ENCODE measurements at places on chromosomes 4 and X.

GRCh38 chr4:71113294-71113693, 119.8 kb downstream of the DCK start:
- DNase-seq = no peak

DNA sequence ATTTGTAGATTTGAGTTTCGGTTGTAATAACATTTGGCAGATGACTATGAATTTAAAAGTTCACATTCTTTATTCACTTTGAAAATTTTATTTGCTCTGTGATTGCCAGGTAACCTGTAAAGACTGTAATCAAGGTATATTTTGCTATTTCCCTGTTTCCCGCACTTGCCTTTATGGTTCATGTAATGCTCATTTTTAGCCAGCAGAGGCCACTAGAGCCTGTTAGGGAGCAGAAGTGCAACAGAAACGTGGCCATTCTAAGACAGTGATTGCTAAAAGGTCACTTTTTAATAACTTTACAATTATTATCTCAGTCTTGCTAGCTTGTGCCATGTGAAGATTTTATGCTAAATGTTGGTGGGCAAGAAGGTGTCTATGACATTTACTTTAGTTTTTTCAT, 12.4 kb downstream of the YIPF6 start:
- DNase-seq = peak; percentile 10

DNA sequence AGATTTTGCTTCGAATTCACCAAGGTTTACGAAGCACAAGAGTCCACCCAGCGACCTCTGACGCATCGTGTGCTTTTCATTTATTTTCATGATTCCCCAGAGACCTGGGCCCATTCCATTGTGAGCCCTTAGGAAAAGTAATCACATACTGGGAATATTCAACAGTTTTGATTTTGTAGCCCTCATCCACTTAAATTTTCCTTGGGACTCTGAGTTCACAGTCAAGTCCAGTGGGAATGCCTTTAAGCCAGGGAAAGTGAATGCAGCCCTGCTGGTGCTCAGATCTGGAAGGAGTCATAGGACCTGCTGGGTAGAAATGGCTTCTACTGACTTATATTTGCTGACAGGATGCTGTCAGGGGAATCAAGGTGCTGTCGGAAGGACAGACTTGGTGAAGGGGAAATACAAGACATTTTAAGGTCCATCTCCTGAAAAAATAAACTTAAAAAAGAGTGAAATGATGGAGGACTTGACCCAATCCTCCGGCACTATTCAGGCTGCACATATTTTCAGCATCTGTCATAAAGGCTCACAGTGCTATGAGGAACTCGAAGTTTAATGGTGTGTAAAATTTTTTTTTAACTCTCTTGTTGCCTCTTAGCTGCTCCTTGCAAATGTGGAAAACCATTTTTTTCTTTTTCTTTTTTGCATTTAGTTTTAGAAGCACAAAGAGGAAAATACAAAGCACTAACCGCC, 204.9 kb downstream of the MID1 start:
- DNase-seq = peak; percentile 29

DNA sequence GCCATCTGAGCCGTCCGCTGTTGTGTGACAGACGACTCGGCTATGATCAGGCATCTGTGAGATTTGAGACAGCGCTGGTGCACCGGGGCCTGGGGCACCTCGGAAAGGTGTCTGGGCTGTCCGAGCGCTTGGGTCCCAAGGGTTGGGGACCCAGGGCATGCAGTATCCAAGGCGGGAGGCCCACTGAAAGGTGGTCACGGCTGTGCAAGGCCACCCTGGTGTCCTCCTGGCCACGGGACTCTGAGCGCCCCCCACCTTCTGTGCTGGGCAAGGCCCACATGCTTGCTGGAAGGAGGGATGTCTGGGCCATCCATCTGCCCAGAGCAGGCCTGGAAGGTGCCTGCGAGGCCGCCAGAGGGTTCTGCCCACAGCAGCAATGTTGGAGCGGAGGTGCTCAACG, 19.9 kb downstream of the TACC3 start:
- DNase-seq = no peak

GRCh38 chr4:186192066-186192612, 772 bp downstream of the CYP4V2 start:
- DNase-seq = peak; percentile 2

DNA sequence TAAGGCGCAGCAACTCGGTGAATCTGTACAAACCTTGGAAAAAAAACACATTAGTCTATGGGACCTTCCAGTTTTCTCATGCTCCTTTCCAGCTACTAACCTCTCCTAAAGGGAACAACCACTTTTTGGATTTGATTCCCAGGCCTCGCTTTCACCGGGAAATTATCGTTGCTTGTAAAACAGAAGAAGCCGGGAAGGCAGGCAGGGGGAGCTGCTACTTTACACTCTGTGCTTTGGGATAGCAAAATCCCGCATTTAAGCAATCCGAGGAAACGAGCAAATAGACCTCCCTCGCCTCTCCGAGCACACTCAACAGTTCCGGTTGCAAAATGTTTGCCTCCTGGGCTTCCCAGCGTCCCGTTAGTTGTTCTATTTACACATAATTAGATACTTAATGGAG, 1.2 kb downstream of the CD38 start:
- peak; percentile 2 for DNase-seq

GRCh38 chr4:6575503-6576240, 683 bp downstream of the MAN2B2 start:
- DNase-seq = no peak

GRCh38 chr4:95289028-95289634, 259.6 kb downstream of the UNC5C start:
- no peak for DNase-seq
